ENCODE measurements at places on chromosomes 6 and 20.

DNA sequence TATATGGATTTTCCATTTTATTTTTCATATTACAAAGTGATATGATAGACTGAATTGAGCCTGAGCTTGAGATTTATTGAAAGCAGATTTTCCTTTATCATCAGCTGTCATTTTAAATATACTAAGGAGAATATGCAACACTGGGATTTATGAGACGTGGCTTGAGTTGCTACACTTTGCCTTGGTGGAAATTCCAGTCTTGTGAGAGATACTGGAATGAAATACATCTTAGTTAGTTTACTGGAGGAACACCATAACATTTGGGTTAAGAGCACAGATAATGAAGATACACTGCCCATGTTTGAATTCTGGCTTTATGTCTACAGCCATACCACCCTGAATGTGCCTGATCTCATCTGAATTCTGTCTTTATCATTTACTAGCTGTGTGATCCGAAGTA lies 86.5 kb upstream of the IFNGR1 start:
- DNase-seq, result no peak

DNA sequence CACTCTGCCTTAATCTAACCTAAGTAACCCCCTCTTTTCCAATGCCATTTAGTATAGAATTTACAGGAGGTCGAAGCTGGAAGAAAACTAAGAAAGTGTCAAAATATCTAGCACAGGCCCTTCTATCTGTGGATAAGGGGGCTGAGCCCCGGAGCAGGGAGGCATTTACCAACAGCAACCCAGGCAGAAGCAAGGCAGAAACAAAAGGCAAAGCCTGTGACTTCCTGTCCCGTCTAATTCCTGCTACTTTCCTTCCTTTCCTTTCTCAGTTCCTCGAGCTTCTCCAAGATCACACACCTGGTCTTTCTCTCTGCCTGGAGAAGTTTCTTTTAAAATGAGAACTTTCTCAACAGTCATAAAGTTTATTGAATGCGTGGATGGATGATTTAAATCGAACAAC lies 146.0 kb downstream of the FOXA2 start:
- no peak for DNase-seq

- DNase-seq, result no peak
These were observed 34.1 kb downstream of the SERPINB1 start for GRCh38 chr6:2807342-2808090.

DNA sequence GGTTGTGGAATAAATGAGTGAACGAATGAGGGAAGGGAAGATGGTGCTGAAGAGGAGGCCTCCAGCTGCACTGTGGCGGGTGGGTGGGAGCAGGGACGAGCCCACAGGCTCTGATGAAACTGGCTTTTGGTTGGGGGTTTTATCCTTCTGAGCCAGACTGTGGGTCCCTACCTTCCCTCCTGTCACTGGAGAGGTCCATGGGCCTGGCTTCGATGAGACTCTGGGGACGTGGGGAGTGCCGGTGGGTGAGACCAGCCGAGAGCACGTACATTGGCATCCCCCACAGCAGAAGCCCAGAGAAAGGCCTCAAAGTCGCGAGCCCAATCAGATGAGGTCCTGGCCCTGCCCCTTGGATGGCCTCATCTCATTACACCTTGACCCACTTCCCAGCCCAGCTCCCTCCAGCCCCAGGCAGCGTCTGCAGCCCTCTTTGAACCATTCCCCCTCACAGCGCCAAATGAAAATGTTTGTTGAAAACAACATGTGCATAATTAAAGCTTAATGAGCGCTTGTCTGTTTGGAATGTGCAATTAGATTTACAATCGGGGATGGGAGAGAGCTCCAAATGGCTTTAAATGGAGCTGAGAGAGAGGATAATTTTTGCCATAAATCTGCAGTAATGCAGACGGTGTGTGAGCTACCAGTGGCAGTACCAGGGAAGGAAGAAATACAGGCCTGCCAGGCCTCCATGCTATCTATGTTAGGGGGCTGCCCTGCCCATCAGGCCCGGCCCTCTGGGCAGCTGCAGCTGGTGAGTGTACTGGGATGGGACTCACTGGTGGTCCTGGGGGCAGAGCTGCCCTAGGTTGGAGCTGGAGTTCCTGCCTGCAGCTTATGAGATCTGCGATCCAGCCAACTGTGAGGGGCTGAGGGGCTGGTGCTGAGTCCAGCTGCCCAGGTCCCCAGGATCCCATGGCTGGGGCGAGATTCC lies 47.2 kb downstream of the TOX2 start:
- DNase-seq, result no peak

- no peak for DNase-seq
These were observed 1.6 kb downstream of the PPP1R16B start for GRCh38 chr20:38806855-38807655.
